ENCODE measurements at places on chromosomes 3 and 15.

DNA sequence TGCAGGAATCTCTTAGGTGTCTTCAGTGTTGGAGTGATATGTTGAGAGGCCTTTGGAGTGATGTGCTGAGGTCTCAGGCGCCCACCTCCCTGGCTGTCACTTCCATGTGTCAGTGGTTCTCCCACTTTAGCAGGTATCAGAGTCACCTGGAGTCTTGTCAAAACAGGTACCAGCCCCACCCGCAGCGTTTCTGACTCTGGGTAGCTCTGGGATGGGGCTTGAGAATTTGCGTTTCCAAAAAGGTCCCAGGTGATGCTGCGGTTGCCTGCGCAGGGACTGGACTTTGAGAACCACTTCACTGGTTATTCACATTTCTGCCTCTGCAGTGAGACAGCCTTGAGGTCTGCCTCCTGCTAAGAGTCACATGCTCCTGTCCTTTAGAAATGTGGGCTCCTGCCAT lies 15.5 kb downstream of the UMPS start:
- no peak for DNase-seq

DNA sequence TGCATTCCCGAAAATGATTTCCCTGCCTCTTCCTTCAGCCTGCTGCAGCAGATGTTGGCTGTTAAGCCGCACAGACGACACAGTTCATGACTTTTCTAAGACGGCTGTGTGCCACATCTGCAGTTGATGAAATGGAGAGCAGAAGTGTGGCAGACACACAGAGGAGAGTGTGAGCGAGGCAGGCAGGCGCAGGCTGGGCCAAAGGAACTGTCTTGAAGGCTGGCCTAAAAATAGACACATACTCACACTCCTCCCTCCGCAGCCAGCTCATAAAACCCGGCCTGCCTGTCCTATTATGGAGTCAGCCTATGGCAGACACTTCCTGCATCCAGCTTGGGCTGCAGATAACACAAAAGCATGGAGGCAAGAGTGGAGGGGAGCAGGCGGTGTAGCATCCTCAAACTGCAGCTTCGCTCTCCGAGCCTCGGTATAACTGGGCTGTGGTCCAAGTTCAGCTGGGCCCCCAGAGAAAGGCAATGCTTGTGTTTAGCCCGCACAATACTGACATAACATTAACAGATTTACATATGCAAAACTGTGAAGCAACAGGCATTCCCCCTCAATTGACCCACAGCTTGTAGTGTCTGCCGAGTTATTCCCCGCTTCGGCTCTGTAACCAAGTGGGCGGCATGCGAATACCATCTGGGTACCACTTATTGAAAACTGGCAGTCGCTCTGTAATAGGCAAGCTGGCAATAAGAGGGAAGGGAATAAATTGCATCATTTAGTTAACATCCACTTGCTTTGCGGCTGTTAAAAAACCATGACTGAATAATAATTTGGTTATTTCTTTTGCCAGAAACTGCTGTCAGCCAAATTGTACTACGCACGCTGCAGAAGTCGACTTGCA lies 40.8 kb downstream of the FOXP1 start:
- DNase-seq, result peak; percentile 81

DNA sequence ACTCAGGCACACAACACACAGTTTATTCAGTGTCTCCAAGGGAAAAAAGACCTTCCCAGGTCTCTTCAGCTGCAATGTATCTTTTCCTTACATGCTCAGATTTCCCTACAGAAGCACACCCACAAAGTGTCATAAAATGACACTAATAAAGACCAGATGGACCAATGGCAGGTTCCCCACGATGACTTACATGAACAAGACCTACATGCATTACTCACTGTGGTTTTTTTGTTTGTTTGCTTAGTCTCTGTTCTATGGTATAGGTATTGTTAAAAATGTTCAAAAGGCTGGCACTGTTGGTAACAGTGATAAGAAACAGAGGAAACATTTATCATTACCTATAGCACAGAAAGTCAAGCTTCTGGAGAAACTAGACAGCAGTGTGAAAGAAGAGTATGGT lies 318.2 kb upstream of the TMCO5A start:
- DNase-seq, result no peak

DNA sequence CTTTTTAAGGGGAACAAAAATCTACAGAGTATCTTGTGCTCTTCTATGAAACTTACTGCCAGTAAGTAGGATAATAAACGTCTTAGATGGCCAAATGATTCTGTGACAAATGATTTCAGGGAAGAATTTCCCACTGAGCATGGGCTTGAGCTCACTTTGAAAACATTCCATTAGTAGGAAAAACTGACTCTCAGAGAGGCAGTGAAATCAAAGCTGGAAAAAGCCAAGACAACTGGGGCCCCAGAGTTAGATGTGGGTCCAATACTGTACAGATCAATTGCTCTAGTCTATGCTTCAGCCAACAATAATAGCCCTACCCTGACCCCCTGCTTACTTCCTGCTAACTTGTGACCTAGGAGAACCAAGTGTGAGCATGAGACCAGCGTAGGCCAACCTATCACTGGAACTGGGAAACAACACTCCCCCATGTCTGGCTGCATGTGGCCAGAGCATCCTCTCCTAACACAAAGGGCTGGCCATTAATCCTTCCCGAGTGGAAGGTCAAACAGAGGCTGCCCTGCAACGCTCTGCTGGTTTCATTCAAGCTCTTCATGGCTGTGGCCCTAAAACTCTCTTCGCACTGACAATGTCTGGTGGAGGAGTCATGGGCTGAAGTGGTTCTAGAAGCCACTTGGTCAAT lies 68.8 kb downstream of the FOXB1 start:
- DNase-seq, result no peak
